ENCODE measurements at places on chromosomes 16 and 17.
A peak's percentile ranks its signal among the peaks of the same experiment; 100 is the strongest.

DNA sequence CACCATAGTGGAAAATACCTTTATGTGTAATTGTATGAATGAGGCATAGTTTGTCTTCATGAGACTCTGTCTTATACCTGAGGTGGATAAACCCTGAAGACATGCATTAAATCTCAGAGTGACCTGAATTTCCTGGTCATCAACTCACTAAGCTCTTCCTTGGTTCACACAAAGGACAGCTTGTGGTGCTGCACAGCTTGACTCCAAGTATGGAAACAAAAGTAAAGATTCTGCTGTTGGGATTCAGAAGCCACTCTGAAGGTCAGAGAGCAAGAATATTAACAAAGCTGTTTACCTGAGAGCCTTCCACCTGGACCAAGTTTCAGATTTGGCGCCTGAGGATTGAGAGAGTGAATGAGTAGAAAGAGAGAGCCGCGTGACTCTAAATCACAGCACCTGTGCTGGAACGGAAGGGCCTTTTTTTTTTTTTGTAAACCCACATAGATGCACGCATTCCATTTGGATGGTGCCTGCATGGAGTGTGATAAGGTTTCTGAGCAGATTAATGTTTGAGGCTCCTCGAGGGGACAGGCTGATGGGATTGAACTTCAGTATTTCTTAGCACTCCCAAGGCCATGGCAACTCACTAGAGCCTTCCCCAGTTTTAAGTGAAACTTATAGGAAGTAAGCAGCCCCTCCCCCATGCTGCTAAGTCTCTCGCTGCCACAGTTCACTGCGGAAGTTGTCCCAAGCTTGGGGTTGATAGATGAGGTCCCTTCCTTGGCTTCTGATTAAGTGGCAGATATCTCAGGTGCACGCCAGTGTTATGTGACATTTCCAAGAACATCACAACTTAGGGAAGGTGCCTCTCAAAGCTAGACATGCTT lies 28.7 kb downstream of the CALB2 start:
- no peak for DNase-seq

GRCh38 chr17:49162866-49163265 lies 30.3 kb downstream of the B4GALNT2 start:
- DNase-seq: no peak

DNA sequence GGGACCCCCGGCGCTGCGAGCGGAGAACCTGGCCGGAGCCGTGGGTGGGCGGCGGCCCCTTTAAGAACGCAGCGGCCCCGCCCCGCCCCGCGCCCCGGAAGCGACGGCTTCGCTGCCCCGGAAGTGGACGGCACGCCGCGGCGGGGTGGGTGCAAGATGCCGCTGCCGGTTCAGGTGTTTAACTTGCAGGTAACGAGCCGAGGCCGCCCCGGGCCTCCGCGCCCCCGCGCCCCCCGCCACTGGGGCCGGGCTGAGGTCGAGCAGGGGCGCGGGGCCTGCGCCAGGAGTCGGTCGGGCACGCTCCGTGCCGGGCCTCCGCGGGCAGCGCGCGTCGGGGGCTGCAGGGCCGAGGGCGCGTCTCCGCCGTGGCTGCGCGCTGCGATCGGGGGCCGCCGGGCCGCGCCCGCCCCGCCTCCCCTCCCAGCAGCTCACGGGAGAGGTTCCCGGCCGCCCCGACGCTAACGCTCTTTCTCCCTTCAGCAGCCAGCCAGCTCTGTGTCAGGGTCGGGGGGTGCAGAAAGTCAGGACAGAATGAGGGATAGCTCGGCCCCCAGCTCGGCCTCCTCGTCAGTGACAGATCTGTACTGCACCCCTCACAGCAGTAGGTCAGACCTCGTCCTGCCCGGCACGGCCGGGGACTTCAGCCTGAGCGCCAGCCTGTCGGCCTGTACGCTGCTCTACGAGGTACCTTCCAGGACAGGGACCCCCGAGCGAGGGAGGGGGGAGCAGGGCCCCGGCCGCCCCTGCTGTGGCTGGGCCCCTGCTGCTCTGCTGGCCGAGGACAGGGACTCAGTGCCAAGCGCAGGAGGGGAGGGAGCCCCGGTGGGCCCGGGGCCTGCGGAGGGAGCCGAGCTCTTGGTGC lies at the start of the genes GPS1 and RFNG:
Gene GPS1, plus strand, starts transcription at position 123 of the 862 bp plus-strand sequence. Its CDS starts 34 bp downstream, at position 157.
Gene RFNG, minus strand, starts transcription at position 36 of the 862 bp plus-strand sequence. CDS start 45 bp downstream, outside the sequence.
- peak; percentile 75 for DNase-seq

DNA sequence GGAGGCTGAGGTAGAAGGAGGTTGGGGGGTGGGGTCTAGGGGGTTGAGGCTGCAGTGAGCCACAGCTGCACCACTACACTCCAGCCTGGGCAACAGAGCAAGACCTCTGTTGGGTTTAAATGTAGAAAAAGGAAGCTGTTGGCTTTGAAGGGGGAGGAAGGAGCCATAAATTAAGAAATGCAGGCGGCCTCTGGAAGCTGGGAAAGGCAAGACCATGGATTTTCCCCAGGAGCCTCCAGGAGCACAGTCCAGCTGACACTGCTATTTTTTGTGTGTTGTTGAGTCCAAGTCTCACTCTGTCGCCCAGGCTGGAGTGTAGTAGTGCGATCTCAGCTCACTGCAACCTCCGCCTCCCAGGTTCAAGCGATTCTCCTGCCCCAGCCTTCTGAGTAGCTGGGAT lies 15.9 kb downstream of the LITAF start:
- DNase-seq: no peak

Measured in memory B cell (primary cell).